ENCODE measurements at places on chromosomes 4 and X.
A peak's percentile ranks its signal among the peaks of the same experiment; 100 is the strongest.

DNA sequence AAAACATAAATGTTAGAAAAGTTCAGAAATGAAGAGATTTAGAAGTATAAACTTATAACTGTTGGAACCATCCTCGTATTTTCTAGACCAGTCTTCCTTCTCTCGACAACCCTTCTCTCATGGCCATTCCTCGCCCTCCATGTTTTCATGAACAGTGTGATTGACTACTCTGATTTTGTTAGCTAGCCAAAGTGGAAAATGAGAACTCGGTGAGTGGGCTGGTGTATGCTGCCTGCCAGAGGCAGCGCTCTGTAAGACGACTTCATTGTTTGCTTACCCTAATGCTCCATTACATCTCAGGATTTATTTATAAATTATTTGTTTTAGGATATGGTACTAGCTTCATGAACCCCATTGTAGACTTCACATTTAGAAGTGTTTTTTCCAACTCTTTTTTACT lies 153.0 kb downstream of the CBR4 start:
- DNase-seq = no peak

DNA sequence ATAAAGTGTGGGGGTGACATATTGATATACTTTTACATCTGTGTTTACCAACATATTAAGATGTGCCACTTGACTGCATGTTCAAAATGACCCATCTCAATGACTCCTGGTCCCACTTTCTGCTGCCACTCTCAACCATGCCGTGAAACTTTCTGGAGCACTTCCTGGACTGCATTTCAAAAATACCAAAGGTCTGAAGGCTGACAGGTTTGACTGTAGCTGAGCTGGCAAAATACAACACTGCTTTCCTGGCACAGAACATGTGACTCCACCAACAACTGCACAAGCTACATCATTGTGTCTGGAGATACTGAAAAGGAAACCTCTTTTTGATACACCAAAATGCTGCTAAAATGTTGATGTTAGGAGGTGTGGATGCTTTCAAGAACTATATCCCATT lies 184.8 kb downstream of the UNC5C start:
- peak; percentile 3 for DNase-seq

GRCh38 chr4:54913751-54914526 lies 211.5 kb downstream of the KDR start:
- DNase-seq = no peak

DNA sequence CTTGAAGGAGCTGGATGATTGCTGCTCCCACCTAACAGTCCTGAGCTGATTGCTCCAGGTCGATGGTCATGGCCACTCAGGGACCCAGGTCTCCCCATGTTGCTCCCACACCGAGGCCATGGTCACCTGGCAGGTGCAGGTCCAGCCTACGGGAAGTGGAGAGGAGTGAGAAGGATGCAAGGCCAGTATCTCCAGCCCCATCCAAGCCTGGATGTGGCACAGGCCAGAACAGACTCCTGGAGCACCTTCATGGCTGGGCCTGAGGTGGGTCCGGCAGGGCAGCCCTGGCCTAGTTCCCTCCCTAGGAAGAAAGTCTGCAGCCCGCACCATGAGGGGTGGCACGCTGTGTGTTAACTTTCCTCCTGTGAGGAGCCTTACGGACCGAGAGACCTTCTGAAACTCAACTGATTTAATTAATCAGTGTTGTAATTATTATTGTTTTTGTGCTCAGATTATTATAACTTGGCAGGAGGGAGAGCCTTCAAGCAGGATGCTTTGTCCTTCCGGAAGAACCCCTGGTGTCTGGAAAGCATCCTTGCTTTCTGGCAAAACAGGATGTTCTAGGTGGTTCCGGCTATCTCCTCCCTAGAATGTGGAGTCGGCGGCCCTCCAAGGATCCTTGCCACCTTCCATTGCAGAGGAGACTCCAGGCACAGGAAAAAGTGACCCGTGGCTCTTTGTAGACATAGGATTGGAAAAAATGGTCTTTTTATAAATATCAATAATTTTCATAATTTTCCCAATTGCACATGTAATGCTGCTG lies 92.3 kb upstream of the ADRA2C start:
- DNase-seq = no peak

GRCh38 chrX:137428221-137428661 lies 137.7 kb upstream of the ZIC3 start:
- no peak for DNase-seq

GRCh38 chr4:47410271-47410670 lies 53.2 kb downstream of the COMMD8 start:
- no peak for DNase-seq

DNA sequence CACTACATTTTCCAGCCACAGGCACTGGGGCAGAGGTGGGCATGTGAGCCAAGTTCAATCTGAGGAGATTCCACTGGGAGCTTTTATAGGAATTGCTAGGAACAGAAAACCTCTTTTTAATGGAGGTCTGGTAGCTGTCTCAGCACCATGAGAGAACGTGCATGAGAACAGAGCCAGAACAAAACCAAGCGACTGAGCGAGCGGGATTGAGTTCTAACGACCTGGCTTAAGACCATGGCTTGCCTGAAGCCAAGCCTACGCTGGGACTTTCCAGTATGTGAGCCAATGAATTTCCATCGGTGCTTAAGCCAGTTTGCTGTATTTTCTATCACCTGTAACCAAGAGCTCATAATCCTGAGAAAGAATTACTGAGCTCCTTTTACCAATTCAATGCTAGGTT lies 183.7 kb downstream of the NR3C2 start:
- DNase-seq = no peak

DNA sequence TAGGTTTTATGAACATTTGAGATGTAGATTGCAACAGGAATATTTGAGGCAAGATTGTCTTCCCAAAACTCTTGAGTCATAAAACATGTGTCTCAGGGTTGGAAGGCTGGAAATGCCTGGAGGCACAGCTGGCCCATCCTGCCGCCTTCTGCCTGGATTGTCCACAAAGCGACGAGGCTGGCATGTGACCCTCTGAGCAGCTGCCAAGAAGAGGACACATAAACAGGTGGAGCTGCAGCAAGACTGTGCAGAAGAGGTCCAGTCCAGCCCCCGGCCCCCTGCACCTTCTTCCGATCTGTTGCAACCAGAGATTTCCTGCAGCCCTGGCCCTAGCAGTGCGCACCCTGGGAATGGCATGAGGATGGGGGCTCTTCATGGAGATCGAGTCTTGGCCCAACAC lies 101.9 kb upstream of the BCOR start:
- DNase-seq = no peak

DNA sequence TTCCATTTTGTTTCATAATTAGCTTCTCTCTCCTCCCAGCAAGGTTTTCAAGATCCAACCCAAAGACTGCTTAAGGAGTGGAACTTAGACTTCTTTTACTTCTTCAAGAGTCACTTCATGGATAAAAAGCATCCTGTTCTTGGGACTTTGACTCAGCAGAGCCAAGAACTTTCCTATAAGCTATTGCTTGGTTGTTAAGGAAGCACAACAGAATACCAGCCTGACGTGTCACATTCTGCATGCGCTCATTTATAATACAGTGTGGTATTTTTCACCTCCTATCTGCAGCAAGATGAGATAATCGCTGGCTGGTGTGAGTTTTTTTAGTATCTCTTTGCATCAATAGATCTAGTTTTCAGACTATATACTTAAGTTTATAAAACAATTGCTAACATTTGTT lies 152.1 kb downstream of the PALLD start:
- DNase-seq = no peak

- DNase-seq = peak; percentile 12
Measured at GRCh38 chrX:57156397-57157049, 19.3 kb upstream of the SPIN2A start.

DNA sequence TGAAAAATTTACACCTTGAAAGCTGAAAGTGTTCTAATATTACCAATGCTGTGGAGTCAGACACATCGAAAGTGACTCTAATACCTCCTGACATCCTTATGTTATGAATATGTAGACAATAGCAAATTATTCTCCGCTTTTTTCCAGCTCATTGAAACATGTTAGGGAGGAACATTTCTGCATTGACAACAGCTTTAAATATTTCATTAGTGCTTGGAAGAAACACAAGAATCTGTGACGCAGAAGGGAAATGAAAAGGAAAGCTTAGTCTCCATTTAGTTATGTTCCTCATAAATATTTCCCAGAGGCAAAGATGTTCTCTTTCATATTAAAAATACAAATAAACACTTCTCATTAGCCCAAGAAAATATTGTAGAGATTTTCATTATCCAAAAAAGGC lies 55.8 kb upstream of the CD99 start:
- DNase-seq = no peak

GRCh38 chrX:155864655-155865054 lies 16.5 kb upstream of the VAMP7 start:
- DNase-seq = no peak

- DNase-seq = no peak
Measured at GRCh38 chr4:71906096-71906495, 122.2 kb upstream of the GC start.
